HepG2 (cell line): ENCODE measurements at places on chromosomes 2 and 18. TPM values are rescaled to one million over a fixed set of nuclear protein-coding genes. Genes with fewer than 3 reads are reported as not detected.
A peak's percentile ranks its signal among the peaks of the same experiment; 100 is the strongest.

The SLC9A4 gene
- total RNA-seq = not detected in 2 replicates

The SH3RF3 gene
- 0.04 TPM in 1 of 2 replicates, not detected in the other for total RNA-seq

The CNDP1 gene
- total RNA-seq = not detected in 2 replicates

The IL36A gene
- not detected in 2 replicates for total RNA-seq

The SOWAHC gene
- 22.5 and 24.7 TPM in 2 replicates for total RNA-seq

The TSPYL6 gene
- total RNA-seq = not detected in 2 replicates

The HOXD13 gene
- total RNA-seq = not detected in 2 replicates

The GAL3ST2 gene
- 0.20 and 0.72 TPM in 2 replicates for total RNA-seq

GRCh38 chr2:109046925-109047508 is 58.0 kb upstream of the EDAR start:
- DNase-seq = no peak

GRCh38 chr2:185979546-185980071 is 241.0 kb downstream of the FSIP2 start:
- DNase-seq = peak; percentile 5

DNA sequence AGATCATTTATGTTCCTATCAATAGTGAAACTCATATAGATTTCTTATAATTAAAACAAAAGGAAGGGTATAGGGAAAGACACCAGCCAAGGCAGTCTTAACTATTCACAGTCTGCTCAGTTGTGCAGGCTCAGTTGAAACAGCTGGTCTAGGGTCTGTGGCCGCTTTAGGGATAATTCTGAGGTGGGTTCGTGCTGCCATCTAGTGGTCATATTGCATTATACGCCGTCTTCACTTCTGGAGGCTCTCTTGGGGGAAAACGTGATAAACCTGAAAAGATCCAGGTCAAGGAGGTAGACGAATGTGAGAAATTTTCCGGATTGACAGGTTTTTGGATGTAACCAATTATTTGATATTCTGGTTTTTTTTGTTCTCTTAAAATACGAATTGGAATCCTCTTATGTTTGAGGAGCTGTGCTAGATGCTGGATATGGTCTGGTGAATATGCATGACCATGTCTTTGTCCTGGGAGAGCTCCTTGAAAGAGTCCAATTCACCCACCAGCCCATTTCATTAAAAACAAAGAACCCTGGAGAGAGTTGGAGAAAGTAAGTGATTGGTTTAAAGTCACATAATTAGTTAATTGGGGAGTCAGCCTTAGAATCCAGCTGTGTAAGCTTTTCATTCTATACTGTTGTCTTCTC is 492.4 kb downstream of the PLCL1 start:
- peak; percentile 59 for DNase-seq

- no peak for DNase-seq
These were observed 181.1 kb downstream of the SOCS6 start for GRCh38 chr18:70469916-70470315.

DNA sequence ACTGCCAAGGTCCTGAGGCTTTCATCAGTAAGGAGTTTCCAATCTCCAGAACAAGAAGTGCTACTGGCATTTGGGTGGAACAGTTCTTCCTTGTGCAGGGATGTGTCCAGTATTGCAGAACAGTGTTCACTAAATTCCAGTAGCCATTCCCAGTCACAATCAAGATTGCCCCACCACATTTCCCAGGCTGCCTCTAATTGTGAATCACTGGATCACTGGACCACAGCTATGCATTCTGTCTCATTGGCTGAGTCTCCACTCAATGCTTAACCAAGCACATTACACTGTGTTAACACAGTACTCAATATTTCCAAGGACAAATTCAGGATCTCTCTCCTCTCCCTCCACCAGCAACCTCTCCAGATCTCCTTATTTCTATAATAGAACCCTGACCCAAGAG is 160.2 kb upstream of the CCDC150 start:
- no peak for DNase-seq

GRCh38 chr2:112046231-112046630 is 8.8 kb upstream of the TMEM87B start:
- no peak for DNase-seq

DNA sequence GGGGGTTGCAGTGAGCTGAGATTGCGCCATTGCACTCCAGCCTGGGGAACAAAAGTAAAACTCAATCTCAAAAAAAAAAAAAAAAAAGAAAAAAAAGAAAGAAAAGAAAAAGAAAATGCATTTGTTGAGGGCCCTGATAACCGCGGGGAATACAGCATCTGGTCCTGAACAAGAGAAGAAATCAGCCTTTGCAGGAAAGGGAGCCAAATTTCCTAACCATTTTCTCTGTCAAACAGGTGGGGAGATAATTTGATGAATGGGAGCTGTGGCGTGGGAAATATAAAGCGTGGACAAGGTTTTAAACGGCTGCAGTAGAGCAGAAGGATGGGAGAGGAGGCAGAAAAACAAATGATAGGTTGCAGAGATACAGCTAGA is 864 bp downstream of the E2F6 start:
- DNase-seq = no peak

DNA sequence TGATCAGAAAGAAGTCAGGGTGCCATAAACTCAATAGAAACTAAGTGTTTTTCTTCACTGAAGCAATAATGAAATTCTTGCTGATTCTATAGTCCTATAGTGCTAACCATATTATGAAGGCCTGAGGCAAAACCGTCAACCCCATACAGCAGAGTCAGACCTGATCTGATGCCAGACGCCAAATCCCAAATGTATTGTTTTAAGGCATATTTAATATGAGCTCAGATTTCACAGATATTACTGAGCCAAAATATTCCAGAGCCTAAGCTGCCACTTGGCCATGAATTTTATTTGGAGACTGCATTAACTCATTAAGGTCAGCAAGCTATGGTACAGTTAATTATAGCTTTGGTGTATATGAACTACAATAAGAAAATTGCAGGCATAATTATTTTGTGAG is 53.4 kb downstream of the SCN1A start:
- no peak for DNase-seq

DNA sequence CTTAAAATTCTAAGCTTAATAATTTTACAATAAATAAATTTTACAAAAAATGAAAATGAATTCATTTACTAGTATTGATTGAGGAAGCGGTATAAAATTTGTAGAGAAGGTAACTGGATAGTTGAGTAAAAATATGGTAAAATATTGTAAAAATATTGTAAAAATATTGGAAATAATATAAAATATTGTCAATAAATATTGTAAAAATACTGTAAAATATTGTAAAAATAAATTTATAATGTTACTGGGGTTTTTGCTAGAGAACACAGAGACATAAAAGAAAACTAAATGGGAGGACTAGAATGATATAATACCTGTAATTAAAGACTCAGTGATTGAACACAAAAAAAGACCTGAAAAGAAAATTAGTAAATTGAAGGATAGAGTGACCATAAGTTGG is 546.3 kb upstream of the NETO1 start:
- DNase-seq = no peak

- DNase-seq = no peak
These were observed 1.1 kb downstream of the DLGAP1 start for GRCh38 chr18:4453874-4454536.

DNA sequence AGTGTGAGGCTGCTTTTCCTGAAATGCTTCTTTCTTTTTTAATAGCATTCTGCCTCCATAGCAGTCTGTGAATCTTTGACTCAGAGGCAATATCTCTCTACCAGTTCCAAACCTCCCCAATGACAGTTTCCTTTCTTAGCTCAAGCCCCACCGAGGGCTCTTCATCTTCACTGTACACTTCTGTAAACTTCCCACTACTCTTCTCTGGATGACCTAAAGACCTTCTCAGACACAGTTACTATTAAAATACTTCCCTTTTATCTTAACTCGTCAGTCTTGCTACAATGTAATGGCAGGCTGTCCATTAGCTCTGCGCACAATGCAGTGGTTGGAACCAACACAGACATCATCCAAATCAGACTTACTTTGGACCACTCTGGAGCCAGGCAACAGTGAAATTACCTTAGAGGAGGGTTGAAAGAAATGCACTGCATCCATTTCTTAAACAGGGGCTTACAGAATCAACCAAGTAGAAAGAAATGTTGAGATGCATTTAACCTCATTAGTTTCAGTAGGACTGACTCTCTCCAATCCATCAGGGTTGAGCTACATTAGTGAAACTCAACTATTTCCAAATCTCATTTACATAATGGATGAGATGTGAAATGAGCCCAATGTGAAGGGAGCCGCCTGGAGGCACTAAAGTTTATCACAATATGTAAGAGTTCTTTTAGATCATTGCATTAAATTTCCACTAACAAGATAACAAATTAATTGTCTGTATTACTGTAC is 343.8 kb downstream of the SETBP1 start:
- no peak for DNase-seq

- no peak for DNase-seq
These were observed 25.1 kb downstream of the ADRA2B start for GRCh38 chr2:96091141-96091710.

DNA sequence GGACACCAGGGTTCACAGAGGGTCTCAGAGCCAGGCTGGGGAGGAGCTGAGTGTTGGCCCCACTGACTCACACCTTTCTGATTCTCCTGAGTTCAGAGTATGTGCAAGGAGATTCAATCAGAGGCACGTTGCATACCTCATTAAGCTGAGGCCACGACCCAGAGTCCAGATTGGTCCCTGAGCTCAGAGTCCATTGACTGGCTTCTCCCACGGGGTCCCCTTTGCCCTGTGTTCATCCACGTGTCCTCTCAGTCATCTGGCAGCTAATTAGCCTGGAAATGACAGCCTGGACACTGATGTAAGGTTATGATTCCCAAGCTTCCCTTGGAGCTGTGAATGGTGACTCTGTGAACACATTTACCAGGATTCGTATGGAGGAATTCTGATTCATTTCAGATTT is 267.2 kb downstream of the SH3BP4 start:
- no peak for DNase-seq

- no peak for DNase-seq
These were observed 36.3 kb downstream of the HDHD2 start for GRCh38 chr18:47113796-47114540.

GRCh38 chr2:88499204-88499603 is 46.7 kb upstream of the FOXI3 start:
- DNase-seq = no peak

DNA sequence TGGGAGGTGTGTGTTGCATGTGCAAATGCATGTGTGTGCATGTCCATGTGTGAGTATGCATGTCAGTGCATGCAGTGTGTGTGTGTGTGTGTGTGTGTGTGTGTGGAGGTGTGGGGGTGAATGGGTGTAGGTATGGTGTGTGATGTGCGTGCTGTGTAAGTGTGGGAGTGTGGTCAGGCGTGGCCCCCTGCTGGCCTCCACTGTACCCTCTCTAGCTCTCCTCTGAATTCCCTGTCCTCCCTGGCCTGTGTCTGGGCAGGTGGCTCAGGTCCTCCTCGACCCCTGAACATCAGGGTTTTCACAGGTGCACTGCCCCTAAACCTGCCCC is 230.2 kb downstream of the CELF4 start:
- DNase-seq = no peak

GRCh38 chr2:71833855-71834560 is 313.7 kb downstream of the CYP26B1 start:
- no peak for DNase-seq

- DNase-seq = no peak
These were observed 2.8 kb upstream of the BOK start for GRCh38 chr2:241555711-241556110.

GRCh38 chr2:146124741-146125140 is 1604.8 kb upstream of the ZEB2 start:
- no peak for DNase-seq

DNA sequence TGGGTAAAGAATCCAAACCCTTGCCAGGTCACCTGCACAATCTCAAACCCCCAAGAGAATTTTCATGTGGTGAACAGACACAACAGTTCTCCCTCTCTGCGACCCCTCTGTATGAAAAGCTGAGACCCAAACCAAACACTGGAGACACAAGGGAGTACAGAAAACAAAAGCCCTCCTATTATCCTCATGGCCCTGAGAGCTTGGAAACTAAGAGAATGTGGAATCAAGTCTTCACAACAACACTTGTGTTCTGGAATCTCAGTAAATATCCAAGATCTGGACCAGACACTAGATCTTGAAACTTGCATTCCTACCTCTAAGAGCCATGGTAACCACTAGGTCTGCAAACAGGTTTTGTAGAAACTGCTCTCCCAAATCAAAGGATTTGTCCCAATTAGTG is 50.1 kb upstream of the CCDC150 start:
- no peak for DNase-seq
